ENCODE measurements at places on chromosomes 16 and 17. TPM values are rescaled to one million over a fixed set of nuclear protein-coding genes. Genes with fewer than 3 reads are reported as not detected.
A peak's percentile ranks its signal among the peaks of the same experiment; 100 is the strongest.

The LDHD gene
- 9.9 TPM for total RNA-seq

The SPATA32 gene
- total RNA-seq, result not detected

The KRTAP4-1 gene
- not detected for total RNA-seq

The OR3A2 gene
- total RNA-seq, result 0.24 TPM

The ST3GAL2 gene
- 35.1 TPM for total RNA-seq

The SAT2 gene
- 77.3 TPM for total RNA-seq

- H3K4me1 ChIP-seq, result no peaks in the 10 kb centered on the region
- DNase-seq, result no peak
- H3K4me3 ChIP-seq, result no peak overlapping the region
- H3K27me3 ChIP-seq, result peaks cover 100% of the 10 kb centered on the region
- H3K36me3 ChIP-seq, result no peaks in the 10 kb centered on the region
- H3K27ac ChIP-seq, result no peak overlapping the region
These were observed 22.0 kb upstream of the SSTR5 start for GRCh38 chr16:1050516-1050915.

DNA sequence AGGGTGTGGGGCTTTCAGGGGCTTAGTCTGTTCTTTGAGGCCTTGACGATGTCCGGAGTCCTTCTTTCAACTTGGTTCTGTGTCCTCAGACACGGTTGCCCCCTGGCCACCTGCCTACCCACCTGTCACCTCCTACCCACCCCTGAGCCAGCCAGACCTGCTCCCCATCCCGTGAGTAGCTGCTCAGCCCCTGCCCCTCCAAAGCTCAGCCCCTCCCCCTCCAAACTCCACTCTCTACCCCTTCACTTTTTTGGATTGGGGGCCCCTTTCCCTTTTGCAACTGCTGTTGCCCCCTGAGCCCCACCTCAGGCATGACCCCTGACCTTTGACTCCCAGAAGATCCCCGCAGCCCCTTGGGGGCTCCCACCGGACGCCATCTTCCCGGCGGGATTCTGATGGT is 1.2 kb downstream of the LAT start:
- H3K27me3 ChIP-seq, result no peaks in the 10 kb centered on the region
- no peak for DNase-seq
- H3K27ac ChIP-seq, result no peak overlapping the region
- H3K36me3 ChIP-seq, result peaks cover 97% of the 10 kb centered on the region
- H3K4me3 ChIP-seq, result peak overlapping the region; percentile 35

GRCh38 chr17:44467108-44467507 is 36.1 kb downstream of the GPATCH8 start:
- no peaks in the 10 kb centered on the region for H3K27me3 ChIP-seq
- DNase-seq, result no peak
- no peaks in the 10 kb centered on the region for H3K36me3 ChIP-seq
- no peak overlapping the region for H3K4me3 ChIP-seq

- no peaks in the 10 kb centered on the region for H3K4me1 ChIP-seq
- DNase-seq, result no peak
- H3K27ac ChIP-seq, result no peak overlapping the region
These were observed 304.2 kb upstream of the TNRC6C start for GRCh38 chr17:77654296-77654695.

DNA sequence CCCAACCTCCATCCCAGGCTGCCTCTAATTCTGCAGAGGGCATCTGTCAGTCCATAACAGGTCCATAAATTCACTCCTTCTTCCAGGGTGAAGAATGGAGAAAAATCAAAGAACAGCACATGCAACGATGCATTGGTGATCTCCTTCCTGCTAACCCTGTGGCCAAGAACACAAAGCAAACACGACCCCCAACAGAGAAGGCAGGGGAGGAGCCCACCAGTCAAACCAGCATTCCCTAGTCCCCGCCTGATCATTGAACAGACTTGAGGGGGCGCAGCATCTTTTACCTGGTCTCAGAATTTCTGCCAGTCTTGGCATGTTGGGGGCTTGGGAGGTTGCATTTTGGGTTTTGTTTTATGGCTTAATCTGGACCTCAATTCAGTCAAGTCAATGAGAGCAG is 476.0 kb downstream of the SLC39A11 start:
- peaks cover 9% of the 10 kb centered on the region for H3K4me1 ChIP-seq
- no peak overlapping the region for H3K27ac ChIP-seq
- no peaks in the 10 kb centered on the region for H3K36me3 ChIP-seq
- H3K4me3 ChIP-seq, result no peak overlapping the region
- no peak for DNase-seq

DNA sequence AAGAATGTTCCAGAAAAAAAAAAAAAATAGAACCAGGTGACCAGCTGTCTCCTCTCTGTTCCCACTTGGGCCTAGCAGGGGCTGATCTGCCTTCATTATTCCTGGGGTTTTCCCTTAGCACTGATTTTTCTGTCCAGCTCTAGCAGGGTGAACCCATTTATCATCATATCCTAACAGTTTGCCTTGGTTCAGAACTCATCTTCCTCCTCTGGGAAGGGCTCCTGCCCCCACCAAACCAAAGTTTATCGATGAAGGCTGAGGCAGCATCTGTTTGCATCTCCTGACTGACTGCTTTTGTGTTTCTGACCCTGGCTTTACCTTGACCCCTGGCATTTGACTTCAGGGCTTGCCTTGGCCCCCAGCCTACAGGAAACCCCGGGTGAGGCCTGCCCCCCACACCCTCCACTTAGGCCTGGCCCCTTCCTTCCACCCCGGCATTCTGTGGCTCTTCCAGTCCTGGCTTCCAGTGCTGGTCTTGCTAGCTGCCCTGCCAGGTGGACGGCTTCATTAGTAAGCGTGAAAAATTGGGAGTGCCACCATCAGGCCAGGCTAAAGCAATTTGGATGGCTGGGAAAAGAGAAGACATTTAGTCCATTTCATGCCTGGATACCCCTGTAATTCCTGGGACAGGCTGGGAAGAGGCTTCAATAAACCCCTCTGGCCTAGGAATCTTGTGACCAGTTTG is 164.9 kb downstream of the CCDC182 start:
- H3K4me1 ChIP-seq, result peaks cover 4% of the 10 kb centered on the region
- DNase-seq, result no peak
- H3K27ac ChIP-seq, result no peak overlapping the region
- no peaks in the 10 kb centered on the region for H3K36me3 ChIP-seq
- no peak overlapping the region for H3K4me3 ChIP-seq
- H3K27me3 ChIP-seq, result no peaks in the 10 kb centered on the region

GRCh38 chr16:77965346-77965745 is 57.0 kb upstream of the CLEC3A start:
- no peaks in the 10 kb centered on the region for H3K27me3 ChIP-seq
- H3K4me1 ChIP-seq, result no peaks in the 10 kb centered on the region
- H3K36me3 ChIP-seq, result no peaks in the 10 kb centered on the region
- H3K4me3 ChIP-seq, result no peak overlapping the region
- H3K27ac ChIP-seq, result no peak overlapping the region

DNA sequence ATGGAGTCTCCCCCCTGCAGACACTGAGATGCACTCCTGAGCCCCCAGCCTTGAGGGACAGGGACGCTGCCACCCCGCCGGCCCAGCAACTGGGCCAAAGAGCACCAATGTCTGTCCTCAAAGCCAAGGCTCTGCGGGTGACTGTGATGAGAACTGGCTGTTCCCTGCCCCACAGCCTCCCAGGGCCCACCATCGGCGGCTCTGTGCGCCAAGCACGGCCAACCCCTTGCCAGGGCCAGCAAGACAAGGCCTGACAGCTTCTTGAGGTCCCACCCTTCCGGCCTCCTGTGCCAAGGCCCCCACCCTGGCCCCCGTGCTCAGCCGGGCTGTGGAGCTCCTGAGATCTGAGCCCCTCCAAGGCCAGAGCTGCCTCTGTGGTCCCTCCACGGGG is 34.2 kb upstream of the PABPN1L start:
- no peaks in the 10 kb centered on the region for H3K4me1 ChIP-seq
- H3K27ac ChIP-seq, result peak overlapping the region; percentile 28
- no peak overlapping the region for H3K4me3 ChIP-seq

GRCh38 chr17:17445925-17446665 is 30.7 kb upstream of the MED9 start:
- H3K27me3 ChIP-seq, result no peaks in the 10 kb centered on the region
- peaks cover 14% of the 10 kb centered on the region for H3K4me1 ChIP-seq
- no peaks in the 10 kb centered on the region for H3K36me3 ChIP-seq

GRCh38 chr17:35764123-35764991 is 3.7 kb downstream of the C17orf50 start:
- no peaks in the 10 kb centered on the region for H3K36me3 ChIP-seq
- DNase-seq, result peak; percentile 86
- H3K27me3 ChIP-seq, result no peaks in the 10 kb centered on the region
- H3K4me1 ChIP-seq, result peaks cover 5% of the 10 kb centered on the region
- no peak overlapping the region for H3K27ac ChIP-seq
- H3K4me3 ChIP-seq, result peak overlapping the region; percentile 45

GRCh38 chr17:63181856-63182255 is 215.8 kb downstream of the TANC2 start:
- peaks cover 6% of the 10 kb centered on the region for H3K36me3 ChIP-seq
- no peak overlapping the region for H3K27ac ChIP-seq
- no peak overlapping the region for H3K4me3 ChIP-seq
- H3K4me1 ChIP-seq, result no peaks in the 10 kb centered on the region
- DNase-seq, result no peak

DNA sequence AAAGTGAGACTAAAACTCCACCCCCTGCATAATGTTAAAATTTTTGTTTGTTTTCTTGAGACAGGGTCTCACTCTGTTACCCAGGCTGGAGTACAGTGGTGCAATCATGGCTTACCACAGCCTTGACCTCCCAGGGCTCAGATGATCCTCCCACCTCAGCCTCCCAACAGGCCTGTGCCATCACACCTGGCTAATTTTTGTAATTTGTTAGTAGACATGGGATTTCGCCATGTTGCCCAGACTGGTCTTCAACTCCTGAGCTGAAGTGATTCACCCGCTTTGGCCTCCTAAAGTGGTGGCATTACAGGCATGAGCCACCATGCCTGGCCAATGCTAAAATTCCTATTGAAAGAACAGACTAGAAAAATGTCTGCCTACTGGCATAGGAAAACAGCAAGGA is 103.8 kb downstream of the TRIM37 start:
- DNase-seq, result no peak
- no peak overlapping the region for H3K27ac ChIP-seq
- no peaks in the 10 kb centered on the region for H3K36me3 ChIP-seq
- H3K27me3 ChIP-seq, result no peaks in the 10 kb centered on the region

- no peaks in the 10 kb centered on the region for H3K36me3 ChIP-seq
- no peak overlapping the region for H3K4me3 ChIP-seq
- H3K27ac ChIP-seq, result no peak overlapping the region
- DNase-seq, result no peak
- H3K4me1 ChIP-seq, result peaks cover 4% of the 10 kb centered on the region
These were observed 15.3 kb upstream of the FZD2 start for GRCh38 chr17:44541884-44542581.

- H3K27me3 ChIP-seq, result no peaks in the 10 kb centered on the region
- no peak overlapping the region for H3K27ac ChIP-seq
- no peaks in the 10 kb centered on the region for H3K4me1 ChIP-seq
- H3K36me3 ChIP-seq, result no peaks in the 10 kb centered on the region
- no peak for DNase-seq
These were observed 32.3 kb downstream of the DDX19A start for GRCh38 chr16:70378869-70379493.

GRCh38 chr17:67751101-67752074 is 33.7 kb downstream of the NOL11 start:
- no peak overlapping the region for H3K27ac ChIP-seq
- no peaks in the 10 kb centered on the region for H3K4me1 ChIP-seq
- no peak overlapping the region for H3K4me3 ChIP-seq
- H3K36me3 ChIP-seq, result no peaks in the 10 kb centered on the region
- no peaks in the 10 kb centered on the region for H3K27me3 ChIP-seq

DNA sequence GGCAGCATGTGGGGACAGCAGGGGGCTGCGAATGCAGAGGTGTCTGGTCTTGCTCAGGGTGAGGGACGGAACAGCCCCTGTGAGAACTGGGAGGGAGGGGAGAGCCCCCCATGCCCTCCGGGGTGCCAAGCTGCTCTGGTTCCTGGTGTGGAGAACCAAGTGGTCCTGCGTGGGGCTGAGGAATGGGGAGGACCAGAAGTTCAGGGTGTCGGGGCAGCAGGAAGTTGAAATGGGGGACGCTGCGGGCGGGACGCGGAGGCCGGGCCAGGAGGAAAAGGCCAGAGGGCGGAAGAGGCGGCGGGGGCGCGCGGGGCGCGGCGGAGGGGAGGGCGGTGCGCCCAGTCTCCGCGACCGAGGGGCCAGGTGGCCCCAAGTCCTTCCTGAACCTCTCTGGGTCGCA is 3.6 kb downstream of the ALDH3A1 start:
- no peaks in the 10 kb centered on the region for H3K27me3 ChIP-seq
- H3K27ac ChIP-seq, result no peak overlapping the region
- H3K4me3 ChIP-seq, result peak overlapping the region; percentile 46
- DNase-seq, result peak; percentile 50

DNA sequence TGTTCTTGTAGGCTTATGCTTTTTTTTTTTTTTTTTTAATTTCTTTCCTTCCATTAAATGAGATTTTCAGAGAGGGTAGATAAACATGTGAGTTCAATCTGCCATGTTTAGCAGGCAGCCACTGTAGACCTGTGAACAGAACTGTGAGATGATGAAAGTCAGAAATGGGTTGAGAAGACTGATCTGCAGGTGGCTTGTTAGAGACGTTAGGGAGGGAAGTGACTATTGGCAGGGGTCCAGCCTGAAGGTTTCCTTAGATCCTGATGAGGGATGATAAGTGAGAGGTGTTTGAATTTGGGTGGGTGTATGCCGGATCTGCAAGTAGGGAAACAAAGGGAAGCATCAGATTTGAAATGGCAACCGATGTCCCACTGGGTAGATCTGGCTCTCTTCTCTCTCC is 157.8 kb downstream of the HS3ST3B1 start:
- no peak overlapping the region for H3K4me3 ChIP-seq
- no peaks in the 10 kb centered on the region for H3K27me3 ChIP-seq
- H3K4me1 ChIP-seq, result no peaks in the 10 kb centered on the region
- DNase-seq, result no peak
- H3K27ac ChIP-seq, result no peak overlapping the region
- no peaks in the 10 kb centered on the region for H3K36me3 ChIP-seq

DNA sequence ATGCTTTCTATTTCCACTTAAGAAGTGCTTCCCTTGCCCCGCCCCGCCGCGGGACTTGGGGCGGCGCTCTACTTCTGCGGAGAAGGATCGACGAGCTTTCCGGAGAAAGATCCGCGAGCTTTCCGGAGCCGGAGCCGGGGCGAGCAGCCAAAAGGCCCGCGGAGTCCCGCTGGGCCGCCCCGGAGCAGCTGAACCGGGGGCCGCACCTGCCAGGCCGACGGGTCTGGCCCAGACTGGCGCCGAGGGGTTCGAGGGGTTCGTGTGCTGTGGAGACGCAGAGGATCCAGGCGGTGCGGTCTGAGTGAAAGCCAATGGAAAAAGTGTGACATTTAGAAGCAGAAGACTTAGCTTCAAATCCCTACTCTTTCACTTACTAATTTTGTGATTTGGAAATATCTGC is 50.8 kb downstream of the TBC1D26 start:
- no peaks in the 10 kb centered on the region for H3K36me3 ChIP-seq
- peak overlapping the region; percentile 60 for H3K27ac ChIP-seq
- H3K4me1 ChIP-seq, result peaks cover 12% of the 10 kb centered on the region
- DNase-seq, result peak; percentile 67

GRCh38 chr17:43718544-43718943 is 40.0 kb downstream of the SOST start:
- H3K36me3 ChIP-seq, result no peaks in the 10 kb centered on the region
- H3K27me3 ChIP-seq, result no peaks in the 10 kb centered on the region
- H3K4me3 ChIP-seq, result no peak overlapping the region
- peaks cover 4% of the 10 kb centered on the region for H3K4me1 ChIP-seq
- H3K27ac ChIP-seq, result no peak overlapping the region
- DNase-seq, result no peak

GRCh38 chr16:62965831-62966230 is 929.6 kb upstream of the CDH8 start:
- H3K4me1 ChIP-seq, result no peaks in the 10 kb centered on the region
- H3K4me3 ChIP-seq, result no peak overlapping the region
- no peaks in the 10 kb centered on the region for H3K27me3 ChIP-seq
- no peaks in the 10 kb centered on the region for H3K36me3 ChIP-seq
- H3K27ac ChIP-seq, result no peak overlapping the region

Measured in left lung (tissue), 14 donors.